ENCODE measurements at places on chromosomes 5 and 9. TPM values are rescaled to one million over a fixed set of nuclear protein-coding genes. Genes with fewer than 3 reads are reported as not detected.

Gene ENG
- 41.1 TPM for total RNA-seq

GRCh38 chr5:138981131-138981530, 106.0 kb upstream of the LRRTM2 start:
- H3K4me1 ChIP-seq = peaks cover 3% of the 10 kb centered on the region
- DNase-seq = no peak
- no peaks in the 10 kb centered on the region for H3K27me3 ChIP-seq

DNA sequence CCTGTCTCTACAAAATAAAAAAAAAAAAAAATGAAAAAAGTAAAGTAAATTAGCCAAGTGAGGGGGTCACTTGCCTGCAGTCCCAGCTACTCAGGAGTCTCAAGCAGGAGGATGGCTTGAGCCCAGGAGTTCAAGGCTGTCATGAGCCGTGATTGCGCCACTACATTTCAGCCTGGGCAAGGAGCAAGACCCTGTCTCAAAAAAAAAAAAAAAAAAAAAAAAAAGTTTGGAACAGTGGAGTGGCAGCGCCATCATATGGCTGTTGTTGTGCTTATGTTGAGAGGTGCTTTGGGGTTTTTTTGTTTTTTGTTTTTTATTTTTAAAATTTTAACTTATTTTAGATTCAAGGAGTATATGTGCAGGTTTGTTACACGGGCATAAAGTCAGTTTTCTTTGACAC, 3.6 kb downstream of the BRIX1 start:
- H3K36me3 ChIP-seq = peaks cover 20% of the 10 kb centered on the region
- H3K4me1 ChIP-seq = peaks cover 15% of the 10 kb centered on the region
- DNase-seq = no peak
- H3K4me3 ChIP-seq = no peak overlapping the region
- H3K27me3 ChIP-seq = no peaks in the 10 kb centered on the region

DNA sequence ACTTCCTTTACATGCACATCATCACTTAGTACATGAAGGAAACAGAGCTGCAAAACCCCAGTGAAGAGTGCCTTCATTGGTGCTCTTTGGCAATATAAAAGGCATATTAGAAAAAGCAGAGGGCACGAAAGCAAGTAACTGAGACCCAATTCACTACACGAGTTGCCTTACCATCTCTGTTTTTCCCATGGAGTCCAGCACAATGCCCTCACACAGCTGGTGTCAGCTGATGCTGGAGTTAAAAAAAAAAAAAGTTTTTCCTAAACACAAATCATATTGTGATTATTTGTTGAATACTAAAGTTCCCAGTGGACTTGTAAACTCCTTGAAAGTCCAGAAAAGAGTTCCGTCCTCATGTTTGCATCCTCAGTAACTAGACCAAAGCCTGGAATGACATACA, 25.6 kb downstream of the MARCHF3 start:
- no peak overlapping the region for H3K27ac ChIP-seq
- H3K4me3 ChIP-seq = no peak overlapping the region
- no peaks in the 10 kb centered on the region for H3K4me1 ChIP-seq
- H3K27me3 ChIP-seq = no peaks in the 10 kb centered on the region

Measured in lung (tissue), 17 donors.